ENCODE measurements at places on chromosomes 12 and 14.

GRCh38 chr14:60805841-60806430, 71.4 kb downstream of the MNAT1 start:
- DNase-seq: no peak

DNA sequence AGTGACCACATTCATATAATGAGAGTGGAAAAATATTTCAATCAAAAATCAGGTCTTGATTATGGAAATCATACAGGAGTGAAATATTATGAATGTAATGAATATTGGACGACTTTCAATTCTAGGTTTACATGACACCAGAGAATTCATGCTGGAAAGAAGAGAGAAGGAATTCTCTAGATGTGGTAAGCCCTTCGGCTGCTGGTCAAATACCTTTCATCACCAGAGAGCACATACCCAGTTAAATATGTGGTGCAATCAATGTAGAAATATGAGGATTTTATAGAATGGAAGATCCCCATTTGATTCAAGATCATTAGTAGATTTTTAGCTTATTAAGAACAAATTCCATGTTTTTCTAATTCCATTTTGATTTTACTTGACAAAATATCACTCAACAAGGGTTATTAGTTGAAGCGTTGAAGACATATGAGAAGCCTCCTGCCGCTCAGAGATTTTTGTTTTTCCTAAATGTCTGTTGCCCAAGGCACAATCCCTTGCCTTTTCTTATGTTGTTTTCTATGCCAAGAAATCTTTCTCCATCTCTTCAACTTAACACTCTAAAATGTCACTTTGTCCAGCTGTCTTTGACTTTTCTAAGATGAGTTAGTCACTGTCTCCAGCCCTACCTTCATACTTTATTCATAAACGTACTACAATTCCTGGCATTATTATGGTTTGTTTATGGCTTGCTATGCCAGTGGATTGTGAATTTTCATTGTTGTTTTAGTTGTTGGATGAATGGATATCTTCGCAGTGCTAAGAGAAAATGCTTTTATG, 72.8 kb upstream of the ZDHHC17 start:
- DNase-seq: no peak

GRCh38 chr12:98741196-98741555, 96.1 kb downstream of the APAF1 start:
- DNase-seq: peak; percentile 53

DNA sequence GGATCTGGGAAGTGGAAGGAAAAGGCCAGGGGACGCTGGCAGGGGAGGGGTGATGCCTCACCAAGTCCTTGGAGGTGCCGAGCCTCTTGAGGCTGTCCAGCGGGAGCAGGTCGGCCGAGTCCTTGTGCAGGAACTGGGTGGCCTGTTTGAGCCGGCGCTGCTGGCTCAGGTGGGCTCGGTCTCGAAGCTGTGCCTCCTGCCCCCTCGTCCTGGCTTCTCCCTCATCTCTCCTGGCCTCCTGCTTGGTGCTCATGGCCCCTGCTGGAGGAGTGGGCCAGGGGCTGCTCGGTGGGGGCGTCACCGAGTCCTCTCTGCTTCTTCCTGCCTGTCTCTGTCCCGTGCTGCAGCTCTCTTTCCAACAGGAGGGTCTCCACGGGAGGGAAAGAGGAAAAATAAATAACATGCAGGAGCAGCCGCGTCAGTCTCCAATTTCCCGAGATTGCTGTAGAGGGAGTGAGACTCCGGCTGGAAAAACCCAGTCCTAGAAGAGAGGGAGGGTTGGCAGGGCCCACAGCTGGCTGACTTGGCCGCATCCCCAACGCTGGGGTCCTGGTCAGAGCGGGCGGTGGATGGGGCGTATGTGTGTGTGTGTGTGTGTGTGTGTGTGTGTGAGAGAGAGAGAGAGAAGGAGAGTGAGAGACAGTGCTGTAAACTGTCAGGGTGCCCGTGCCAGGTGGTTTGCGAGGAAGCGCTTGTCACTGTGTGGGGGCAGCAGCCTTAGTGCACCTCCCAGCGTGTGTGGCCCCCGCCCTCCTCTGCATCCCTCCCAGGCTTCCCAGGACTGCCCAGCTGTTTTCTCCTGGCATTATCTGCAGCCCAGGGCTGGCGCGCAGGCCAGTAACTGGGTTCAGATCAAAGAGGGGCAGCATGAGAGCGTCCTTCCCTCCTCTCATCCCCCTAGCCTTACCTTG, at the start of gene NRIP2:
Gene NRIP2 (minus strand): TSS at position 455 of the 911 bp plus-strand sequence. CDS start 52 bp downstream, at position 403.
- no peak for DNase-seq

DNA sequence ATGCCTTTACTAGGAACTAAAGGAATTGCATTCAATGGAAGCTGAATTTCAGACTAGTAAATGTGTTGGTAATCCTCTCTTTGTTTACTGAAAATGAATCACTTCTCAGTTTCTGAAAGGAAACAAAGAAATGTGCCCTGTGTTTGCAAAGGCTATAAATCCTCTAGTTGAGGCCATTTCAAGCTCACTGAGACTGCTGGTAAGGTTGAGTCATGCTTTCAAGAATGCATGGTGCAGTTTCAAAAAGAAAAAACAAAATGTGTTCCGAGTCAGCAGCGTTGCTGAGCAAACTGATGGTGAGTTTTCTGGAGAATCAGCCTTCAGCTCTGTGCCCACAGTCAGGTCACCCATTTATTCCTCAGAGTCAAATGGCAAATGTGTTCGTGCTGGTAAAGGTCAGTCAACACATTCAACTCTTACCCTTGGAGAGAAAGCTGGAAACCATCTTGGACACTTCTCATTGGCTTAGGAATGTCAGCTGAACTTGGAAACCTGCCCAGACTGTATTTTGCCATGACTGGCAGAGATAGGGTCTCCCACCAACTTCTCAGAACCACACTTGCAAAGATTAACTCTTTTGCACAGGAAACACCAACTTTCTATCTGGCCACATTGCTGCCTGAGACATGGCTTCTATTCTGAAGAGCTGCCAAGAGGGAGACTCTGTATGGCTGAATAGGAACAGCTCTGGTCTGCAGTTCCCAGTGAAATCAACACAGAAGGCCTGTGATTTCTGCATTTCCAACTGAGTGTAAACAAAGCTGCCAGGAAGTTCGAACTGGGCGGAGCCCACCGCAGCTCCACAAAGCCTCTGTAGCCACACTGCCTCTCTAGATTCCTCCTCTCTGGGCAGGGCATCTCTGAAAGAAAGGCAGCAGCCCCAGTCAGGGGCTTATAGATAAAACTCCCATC, 484.4 kb downstream of the ATP23 start:
- DNase-seq: peak; percentile 21

DNA sequence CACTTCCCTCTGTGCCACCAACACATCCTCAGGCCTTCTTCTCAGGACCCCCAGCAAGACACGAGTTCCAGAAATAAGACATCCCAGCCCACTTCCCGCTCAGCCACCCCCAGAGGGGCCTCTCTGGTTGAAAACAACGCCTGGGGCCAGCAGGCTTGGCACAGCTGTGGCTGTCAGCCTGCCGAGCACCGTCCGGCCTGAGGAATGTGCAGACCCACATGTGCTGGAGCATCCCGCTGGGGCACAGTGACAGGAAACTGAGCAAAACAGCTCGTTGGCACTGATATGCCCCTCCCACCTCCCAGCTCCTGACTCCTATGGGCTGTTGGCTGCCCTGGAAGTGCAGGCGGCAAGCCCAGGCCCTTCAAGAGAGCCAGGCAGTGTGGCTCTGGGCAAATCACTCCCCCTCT, 1.4 kb downstream of the SYNE3 start:
- peak; percentile 31 for DNase-seq

DNA sequence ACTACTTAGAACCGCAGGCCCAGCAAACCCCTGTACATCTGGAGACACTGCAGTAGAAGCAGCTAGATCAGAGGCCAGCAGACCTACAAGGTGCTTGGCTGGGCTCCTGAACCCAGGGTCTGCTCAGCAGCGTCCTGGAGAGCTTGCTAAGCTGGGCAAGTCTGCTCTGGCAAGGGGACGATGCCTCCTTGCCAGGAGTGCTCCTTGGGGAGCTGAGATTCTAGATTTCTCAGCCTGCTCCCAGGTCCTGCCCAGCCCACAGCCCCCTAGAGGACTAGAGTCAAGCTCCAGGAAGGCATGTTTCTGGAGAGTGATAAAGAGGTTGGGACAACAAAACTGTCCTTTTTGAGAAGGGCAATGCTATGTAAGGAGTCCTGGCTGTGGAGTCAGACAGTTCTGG, 60.3 kb downstream of the HSPB8 start:
- DNase-seq: no peak

DNA sequence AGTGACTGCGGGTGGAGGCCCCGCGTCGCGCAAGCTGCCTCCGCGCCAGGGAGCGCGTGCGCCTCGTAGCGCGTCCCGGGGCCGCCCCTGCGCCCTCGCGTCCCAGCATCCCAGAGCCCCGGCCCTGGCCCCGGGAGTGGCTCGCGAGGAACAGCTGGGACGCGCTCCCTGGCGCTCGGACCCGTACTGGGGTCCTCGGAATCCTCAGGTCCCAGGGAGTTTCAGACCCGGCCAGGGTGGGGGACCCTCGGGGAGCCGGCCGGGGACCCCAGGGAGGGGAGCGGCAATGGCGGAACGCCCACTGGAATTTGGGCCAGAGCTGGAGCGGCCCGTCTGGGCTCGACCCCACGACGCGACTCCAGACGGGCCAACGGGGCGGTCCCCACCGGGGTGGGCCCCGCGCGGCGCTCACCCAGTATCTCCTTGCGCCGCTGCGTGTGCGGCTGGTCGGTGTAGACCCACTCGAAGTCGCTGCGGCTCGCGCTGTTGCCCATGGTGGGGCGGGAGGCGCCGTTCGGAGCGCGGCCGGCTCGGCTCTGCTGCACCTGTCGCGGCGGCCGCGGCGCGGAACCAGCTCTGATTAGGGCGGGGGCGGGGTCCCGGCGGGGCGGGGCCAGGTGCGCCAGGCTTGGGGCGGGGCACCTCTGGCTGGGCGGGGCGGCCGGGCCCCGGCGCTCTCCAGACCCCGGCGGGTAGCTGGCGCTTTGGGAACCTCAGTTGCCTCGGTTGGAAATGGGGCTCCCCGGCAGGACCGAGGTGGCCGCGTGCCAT, at the start of gene DEGS2:
Gene DEGS2 (minus strand): TSS at position 552 of the 771 bp plus-strand sequence. CDS start 58 bp downstream, at position 494.
- peak; percentile 69 for DNase-seq

DNA sequence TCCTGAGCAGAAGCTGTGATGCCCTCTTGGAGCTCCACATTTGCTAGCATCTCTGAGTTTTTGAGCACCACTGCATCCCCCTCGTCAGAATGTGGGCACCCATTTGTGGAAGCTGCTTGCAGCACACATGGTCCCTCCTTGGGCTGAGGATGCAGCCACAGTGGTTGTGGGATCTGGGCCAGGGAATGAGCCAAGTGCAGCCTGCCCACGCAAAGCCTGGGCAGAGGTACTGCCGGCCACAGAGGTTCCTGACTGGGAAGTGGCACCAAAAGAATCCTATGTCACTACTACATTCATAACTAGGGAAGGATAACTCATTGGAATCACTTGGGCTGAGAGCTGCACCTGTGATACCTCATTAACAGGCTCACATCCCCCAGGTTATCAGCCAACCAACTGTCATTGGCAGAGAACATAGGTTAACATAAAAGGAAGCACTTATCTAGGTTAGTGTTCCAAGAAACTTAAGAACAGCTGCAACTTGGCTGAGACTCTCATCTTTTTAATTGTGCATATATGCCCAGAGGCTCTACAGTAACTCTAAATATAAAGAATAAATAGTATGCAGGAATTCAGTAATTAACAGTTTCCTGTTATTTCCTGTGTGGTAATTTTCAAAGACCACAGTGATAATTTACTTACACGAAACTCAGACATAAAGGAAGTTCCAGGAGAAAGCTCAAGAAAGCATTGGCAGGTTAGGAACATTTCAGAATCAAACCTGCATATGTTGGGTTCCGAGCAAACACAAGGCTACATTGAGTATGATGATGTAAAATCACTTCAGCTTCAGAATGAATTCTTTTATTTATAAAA, 145.3 kb downstream of the BCAT1 start:
- DNase-seq: no peak

DNA sequence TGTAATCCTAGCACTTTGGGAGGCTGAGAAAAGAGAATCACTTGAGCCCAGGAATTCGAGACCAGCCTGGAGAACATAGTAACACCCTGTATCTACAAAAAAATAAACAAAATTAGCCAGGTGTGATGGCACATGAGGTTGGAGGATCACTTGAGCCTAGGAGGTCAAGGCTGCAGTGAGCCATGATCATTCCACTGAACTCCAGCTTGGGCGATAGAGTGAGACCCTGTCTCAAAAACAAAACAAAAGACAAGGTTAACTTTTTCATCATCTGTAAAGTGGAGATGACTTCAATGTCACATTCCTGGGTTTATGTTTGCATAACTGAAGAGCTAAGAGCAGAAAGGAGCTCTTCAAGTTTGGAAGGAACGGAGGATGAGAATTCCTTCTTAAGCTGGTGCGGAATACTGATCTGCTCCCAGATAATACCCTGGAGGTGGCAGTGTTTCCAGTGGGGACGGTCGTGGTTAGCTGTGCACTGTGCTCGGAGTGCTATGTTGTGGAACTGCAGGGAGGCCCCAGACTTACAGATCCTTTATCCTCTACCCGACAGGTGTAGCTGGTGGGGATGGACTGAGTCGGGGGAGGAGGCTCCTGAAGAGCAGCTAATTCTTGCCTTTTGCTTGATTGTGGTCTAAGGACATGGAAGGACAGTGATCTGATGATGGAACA, 22.5 kb upstream of the BICD1 start:
- DNase-seq: no peak

DNA sequence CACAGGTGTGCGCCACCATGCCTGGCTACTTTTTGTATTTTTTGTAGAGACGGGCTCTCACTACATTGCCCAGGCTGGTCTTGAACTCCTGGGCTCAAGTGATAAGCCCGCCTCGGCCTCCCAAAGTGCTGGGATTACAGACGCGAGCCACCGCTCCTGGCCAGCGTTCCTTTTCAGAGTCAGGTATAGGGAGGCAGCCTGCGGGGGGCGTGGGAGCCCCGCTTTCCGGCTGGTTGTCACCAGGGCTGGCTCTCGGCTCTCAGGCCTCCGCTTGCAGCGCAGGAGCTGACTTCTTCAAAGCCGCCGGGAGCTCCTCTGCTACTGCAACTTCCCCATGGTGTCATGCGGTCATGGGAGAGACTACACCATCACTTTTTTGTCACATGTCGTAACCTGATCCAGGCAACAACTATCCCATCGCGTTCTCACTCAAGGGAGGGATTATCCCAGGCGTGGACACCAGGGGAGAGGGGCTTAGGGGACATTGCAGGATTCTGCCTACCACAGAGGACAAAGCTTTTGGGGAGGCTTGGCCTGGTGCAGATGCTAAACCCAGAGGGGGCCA, 129.4 kb downstream of the SCARB1 start:
- DNase-seq: no peak

DNA sequence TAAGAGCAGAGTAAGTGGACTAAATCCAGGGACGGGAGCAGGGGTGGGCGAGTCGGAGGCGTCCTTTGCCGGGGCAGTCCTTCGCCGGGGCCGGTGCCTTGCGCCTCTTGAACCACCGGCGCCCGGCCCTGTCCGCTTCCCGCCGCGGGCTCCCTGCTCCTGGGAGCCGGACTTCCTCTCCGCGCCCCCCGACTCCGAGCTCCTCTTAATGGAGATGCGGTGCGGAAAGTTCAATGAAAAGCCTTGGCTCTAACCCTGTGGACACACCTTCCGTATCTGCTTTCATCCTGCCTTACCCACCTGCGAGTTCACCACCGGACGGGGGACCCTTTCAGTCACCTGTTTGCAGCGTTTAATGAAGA, 412 bp downstream of the FGFR1OP2 start:
- DNase-seq: peak; percentile 35

Data from activated naive CD4-positive, alpha-beta T cell treated with anti-CD3 and anti-CD28 coated beads for 36 hours (primary cell).